H1 (cell line): ENCODE measurements at places on chromosomes 3 and 15. TPM values are rescaled to one million over a fixed set of nuclear protein-coding genes. Genes with fewer than 3 reads are reported as not detected.
A peak's percentile ranks its signal among the peaks of the same experiment; 100 is the strongest.

Gene POC1A
- total RNA-seq = 35.7 and 39.2 TPM in 2 replicates

- no peak for DNase-seq
Measured at GRCh38 chr15:23483821-23484299, 36.8 kb upstream of the GOLGA6L2 start.

DNA sequence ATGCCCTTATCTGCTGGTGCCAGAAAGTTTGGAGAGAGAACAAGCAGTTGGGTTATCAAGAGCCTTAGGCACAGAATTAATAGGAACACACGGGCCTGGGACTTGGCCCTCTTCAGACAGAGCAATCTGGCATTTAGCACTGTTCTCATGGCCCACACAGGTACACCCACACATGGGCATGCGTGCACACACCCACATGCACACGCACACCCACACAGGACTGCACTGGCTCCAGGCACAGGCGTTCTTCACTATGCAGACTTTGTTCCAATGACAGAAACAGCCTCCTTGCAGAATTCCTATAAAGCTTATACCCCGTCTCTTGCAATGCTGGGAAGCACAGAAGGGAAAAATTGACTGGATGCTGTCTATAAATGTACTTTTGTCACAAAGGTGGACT lies 36.3 kb downstream of the TMEM44 start:
- DNase-seq = no peak

DNA sequence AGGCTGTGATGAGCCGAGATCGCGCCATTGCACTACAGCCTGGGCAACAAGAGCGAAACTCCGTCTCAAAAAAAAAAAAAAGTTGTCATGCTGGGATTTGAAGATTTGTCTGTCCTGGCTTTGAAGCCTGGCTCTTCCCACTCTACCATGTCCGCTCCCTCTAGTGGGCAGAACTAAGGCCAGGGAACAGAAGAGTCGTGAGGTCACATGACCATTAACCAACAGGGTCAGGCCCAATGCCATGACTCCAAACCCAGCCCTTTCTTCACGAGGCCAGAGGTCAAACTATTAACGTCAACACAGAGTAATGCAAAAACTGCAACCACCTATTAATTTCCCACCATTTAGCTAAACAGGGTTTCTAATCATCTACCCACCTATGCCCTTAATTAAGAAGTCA lies 212.1 kb downstream of the ADAMTS17 start:
- DNase-seq = no peak

Gene CSTA
- total RNA-seq = not detected in 2 replicates

GRCh38 chr3:48716508-48716981 lies 476 bp downstream of the IP6K2 start:
- DNase-seq = peak; percentile 57

GRCh38 chr3:58098531-58098930 lies 90.3 kb downstream of the FLNB start:
- DNase-seq = no peak

GRCh38 chr15:57866149-57866736 lies 159.7 kb downstream of the POLR2M start:
- peak; percentile 87 for DNase-seq

- DNase-seq = no peak
Measured at GRCh38 chr3:87135412-87135811, 91.7 kb upstream of the CHMP2B start.

GRCh38 chr15:47736143-47736786 lies 19.0 kb downstream of the SEMA6D start:
- no peak for DNase-seq

GRCh38 chr3:31701286-31701685 lies 168.6 kb downstream of the STT3B start:
- no peak for DNase-seq

DNA sequence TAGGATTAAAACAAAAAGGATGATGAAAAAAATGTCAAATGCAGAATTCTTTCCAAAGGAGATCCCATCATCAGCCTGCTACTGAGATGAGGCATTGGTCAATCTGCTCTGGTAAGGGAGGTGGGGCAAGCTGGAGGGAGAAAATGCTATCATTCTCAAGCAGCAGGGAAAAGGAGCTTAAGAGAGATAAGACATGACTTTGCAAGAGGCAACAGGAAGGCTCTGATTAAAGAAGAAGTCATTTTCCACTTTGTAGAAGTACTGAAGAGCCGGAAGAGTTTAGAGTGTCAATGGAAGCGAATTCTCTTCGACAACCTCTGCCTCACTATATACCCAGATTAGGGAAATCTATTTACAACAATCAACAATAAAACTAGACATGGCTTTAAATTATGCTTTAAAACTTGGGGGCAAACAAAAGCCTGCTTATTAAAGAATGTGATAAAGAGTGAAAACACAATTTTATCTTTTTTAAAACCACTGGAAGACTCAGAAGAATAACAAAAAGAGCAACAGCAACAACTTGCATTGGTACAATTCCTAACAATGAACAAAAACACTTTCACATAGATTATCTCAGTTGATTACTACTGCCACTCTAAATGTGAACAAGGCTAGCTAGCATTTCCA lies 81.8 kb upstream of the NANOGP8 start:
- no peak for DNase-seq

DNA sequence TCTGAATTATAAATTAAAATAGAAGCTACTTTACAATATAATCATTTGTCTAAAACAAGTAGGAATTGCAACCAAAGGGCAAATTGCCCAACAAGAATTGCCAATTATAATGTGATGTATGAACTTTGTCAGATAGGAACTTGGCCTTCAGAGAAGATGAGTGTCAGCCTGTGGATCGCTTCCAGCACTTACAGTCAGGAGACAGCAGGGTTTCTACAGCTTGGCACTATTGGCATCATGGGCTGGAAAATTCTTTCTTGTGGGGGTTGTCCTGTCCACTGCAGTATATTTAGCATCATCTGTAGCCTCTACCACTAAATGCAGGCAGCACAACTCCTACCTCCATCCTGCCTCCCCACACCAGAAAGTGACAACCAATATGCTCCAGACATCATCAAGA lies 48.1 kb upstream of the CRBN start:
- no peak for DNase-seq

GRCh38 chr15:72838311-72838731 lies 54.8 kb upstream of the ADPGK start:
- DNase-seq = no peak

- no peak for DNase-seq
Measured at GRCh38 chr15:91307601-91308000, 207.5 kb downstream of the SV2B start.

- no peak for DNase-seq
Measured at GRCh38 chr3:50661321-50661837, 13.3 kb upstream of the DOCK3 start.

Gene DNAJC13
- total RNA-seq = 27.9 and 28.8 TPM in 2 replicates

DNA sequence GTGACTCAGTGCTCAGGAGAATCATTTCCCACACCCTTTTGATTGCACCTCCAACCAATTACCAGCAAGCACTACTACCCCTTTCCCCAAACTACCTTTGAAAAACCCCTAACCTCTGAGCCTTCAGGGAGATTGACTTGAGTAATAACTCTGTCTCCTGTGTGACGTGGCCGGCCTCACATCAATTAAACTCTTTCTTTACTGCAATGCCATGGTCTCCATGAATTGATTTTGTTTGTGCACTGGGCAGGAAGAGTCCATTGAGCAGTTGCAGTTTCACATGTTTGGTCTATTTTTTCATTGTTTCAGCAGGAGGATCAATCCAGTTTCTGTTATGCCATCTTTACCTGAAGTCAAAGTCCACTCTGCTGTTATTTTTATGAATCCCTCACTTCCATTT lies 32.4 kb downstream of the SCN11A start:
- DNase-seq = no peak

DNA sequence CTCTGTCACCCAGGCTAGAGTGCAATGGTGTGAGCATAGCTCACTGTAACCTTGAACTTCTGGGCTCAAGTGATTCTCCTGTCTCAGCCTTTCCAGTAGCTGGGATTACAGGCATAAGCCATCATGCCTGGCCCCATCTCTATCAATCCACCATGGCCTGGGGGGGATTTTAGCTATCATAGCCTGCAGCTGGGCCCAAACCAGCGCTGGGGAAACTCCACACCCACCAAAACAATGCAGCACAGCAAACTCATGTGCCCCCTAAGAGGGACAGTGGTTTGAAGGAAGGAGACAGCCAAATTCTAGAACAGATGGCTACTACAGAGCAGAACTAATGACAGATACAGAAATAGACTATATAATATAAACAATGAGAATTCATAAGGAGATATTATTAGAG lies 13.8 kb upstream of the NSMCE3 start:
- no peak for DNase-seq

GRCh38 chr3:154398084-154398967 lies 31.7 kb downstream of the GPR149 start:
- DNase-seq = no peak

- no peak for DNase-seq
Measured at GRCh38 chr3:48999085-48999858, 7.9 kb upstream of the WDR6 start.

Gene SAXO2
- 3.1 and 3.8 TPM in 2 replicates for total RNA-seq

GRCh38 chr3:55549177-55549576 lies 62.1 kb upstream of the WNT5A start:
- no peak for DNase-seq

DNA sequence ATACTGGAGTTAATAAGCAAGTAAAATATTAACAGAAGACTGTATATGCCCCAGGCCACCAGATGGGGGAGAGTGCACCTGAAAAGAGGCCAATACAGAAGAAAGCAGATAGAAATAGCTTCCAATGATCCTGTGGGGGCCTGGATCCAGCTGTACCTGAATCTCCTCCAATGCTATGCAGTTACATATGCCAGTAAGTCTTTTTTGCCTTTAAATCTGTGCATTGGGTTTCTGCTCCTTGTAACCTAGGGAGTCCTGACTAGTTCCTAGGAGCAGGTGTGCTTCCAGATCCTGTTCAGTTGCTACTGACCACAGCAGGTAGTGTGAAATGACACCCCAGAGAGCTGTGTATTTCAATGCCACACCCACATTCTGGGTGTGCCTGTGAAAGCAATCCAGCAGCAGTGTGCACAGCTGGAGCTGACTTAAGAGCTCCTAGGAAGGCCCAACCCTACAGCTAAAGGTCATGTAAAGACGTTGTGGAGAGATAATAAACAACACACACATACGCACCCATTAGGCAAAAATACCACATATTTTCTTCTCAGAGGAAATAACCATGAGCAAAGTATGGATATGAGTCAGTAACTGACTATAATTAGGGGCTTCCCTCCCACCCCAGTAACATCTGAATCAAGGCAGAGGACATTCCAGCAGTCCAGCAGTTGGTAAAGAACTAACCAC lies 62.2 kb upstream of the AKAP13 start:
- DNase-seq = no peak

Gene NDN
- total RNA-seq = 27.4 and 29.4 TPM in 2 replicates

- DNase-seq = no peak
Measured at GRCh38 chr3:17686613-17687012, 55.8 kb downstream of the TBC1D5 start.

Gene CPLX3
- total RNA-seq = not detected in 2 replicates

- peak; percentile 73 for DNase-seq
Measured at GRCh38 chr15:89912145-89912673, 543 bp downstream of the ARPIN start.

GRCh38 chr15:85706779-85707518 lies 87.8 kb downstream of the KLHL25 start:
- DNase-seq = no peak

DNA sequence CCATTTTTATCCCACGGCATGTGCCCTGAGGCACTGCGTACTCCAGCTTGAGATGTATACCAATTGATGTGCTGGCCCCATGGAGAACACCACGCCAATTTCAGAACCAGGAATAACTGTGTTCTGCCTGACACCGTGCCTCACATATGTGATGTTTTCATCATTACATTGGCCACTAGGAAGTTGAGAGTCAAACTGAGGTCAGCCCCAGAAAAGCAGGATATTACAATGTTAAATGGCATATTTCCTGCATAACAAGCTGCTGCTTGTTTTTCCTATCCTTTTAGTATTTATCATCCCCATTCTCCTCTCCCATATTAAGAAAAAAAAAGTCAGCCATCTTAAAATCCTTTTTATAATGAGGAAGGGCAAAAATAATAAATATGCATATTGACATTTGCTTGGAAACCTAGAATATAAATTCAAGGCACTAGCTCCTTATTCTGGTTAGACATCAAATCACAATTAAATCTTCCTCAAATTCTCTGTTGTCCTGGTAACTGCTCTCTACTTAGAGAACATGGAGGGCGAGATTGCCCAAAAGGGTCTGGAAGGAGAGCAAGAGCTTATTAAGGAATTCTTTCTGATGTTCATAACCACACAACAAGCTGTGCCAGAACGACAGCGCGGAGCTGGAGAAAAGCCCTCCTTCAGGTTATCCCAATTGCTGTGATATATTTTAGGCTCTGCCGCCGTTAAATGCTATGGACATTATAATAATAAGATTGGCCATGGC lies 112.6 kb downstream of the UACA start:
- DNase-seq = no peak

Gene LRRC3B
- 2.3 and 3.1 TPM in 2 replicates for total RNA-seq

GRCh38 chr3:23130406-23130805 lies 72.7 kb upstream of the UBE2E2 start:
- no peak for DNase-seq

DNA sequence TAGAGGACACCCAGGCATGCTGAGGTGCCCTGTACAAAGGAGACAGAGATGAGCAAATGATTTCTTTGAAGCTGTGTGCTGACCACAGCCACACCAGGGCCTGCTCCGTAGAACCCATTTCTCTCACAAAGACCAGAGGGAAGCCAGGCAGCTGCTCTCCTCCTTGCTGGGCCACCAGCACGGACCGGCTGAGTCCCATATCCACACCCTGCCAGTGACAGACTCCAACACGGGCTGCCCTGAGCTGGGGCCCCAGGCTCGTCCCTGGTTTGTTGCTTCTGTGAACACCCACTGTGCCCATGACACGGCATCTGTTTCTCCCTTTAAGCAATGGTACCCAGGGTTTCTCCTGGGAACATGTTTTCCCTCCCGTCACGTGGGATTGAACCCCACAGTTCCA lies 284.5 kb downstream of the ADAMTS17 start:
- no peak for DNase-seq

GRCh38 chr3:122230174-122230573 lies 46.7 kb downstream of the CASR start:
- DNase-seq = no peak

DNA sequence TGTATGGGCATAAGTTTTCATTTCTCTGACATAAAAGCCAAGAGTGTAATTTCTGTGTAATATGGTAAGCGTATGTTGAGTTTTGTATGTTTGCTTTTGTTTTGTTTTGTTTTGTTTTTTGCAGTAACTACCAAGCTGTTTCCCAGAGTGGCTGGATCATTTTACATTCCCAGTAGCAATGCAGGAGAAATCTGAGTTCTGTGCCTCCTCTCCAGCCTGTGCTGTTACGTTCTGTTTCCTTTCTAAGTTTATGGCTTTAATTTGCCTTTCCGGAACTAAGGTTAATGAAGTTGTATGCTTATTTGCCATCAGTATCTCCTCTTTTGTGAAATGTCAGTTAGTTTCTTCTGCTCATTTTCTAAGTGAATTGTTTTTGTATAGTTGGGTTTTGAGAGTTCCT lies 307.8 kb downstream of the GABRG3 start:
- DNase-seq = no peak

GRCh38 chr3:108250626-108251025 lies 28.4 kb upstream of the IFT57 start:
- no peak for DNase-seq

GRCh38 chr3:58874248-58874741 lies 175.5 kb downstream of the CFAP20DC start:
- no peak for DNase-seq

- DNase-seq = no peak
Measured at GRCh38 chr3:62323241-62323640, 50.1 kb downstream of the FEZF2 start.

GRCh38 chr3:158272081-158272480 lies 162.2 kb downstream of the RSRC1 start:
- no peak for DNase-seq

GRCh38 chr3:4306860-4307259 lies 3.7 kb downstream of the SETMAR start:
- no peak for DNase-seq

Gene CASR
- 0.25 and 0.58 TPM in 2 replicates for total RNA-seq
